NCI-H1417 treated with DMSO at 0.1 percent for 48 hours (cell line): ENCODE measurements at places on chromosomes 1 and 21.

DNA sequence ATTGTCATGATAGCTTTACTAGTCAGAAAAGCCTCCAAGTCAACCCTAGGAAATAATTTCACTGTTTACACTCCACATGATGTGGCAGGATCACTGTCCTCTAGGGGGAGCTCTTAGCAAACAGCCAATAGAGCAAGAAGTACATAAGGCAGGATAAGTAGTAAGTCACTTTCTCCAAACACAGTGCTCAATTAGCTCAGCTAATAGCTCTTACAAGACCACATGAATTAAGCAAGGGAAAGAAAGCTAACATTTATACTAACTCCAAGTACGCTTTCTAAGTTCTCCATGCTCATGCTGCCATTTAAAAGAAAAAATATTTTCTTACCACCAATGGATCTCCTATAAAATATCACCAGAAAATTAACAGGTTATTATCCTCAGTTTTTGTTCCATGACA, 66.9 kb upstream of the LRIF1 start:
- no peak for DNase-seq

- DNase-seq, result no peak
These were observed 6.0 kb upstream of the NLRP3 start for GRCh38 chr1:247409869-247410544.

DNA sequence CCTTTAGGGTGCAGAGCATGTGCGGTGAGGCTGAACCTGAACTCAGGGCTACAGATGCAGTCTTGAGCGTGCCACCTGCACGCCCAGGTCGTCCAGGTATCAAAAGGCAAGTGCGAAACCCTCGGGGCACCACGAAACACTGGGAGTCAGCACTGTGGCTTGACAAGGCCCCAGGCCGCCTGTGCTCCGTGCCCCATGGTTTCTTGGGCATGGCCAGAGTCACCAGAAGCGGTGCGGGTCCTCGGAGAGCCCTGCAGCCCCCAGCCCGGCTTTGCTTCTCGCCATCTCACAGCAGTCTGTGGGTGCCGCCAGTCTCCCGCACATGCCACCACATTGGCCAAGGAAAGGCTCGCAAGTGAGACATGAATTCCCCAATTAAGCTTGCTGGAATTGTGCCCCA, 117.3 kb downstream of the PGBD5 start:
- no peak for DNase-seq

- no peak for DNase-seq
These were observed 10.5 kb upstream of the OR2W3 start for GRCh38 chr1:247884797-247885413.

- no peak for DNase-seq
These were observed 7.5 kb downstream of the PTPRU start for GRCh38 chr1:29243871-29244200.

DNA sequence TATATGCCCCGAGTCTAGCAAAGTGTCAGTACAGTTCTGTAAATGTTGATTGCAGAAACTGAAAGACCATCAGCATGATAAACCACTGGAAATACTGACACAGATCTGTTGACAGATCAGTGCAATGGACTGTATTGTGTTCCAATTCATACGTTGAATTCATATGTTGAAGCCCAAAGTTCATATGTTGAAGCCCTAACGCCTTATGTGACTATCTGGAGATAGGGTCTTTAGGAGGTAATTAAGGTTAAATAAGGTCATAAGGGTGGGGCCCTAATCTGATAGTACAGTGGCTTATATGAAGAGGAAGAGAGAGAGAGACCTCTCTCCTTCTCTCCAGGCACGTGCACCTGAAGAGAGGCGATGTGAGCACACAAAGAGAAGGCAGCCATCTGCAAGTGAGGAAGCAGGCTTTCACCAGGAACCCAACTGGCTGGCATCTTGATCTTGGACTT, 144.7 kb downstream of the MRPL39 start:
- DNase-seq, result no peak

- no peak for DNase-seq
These were observed 261.4 kb upstream of the C1orf174 start for GRCh38 chr1:4161366-4162006.

DNA sequence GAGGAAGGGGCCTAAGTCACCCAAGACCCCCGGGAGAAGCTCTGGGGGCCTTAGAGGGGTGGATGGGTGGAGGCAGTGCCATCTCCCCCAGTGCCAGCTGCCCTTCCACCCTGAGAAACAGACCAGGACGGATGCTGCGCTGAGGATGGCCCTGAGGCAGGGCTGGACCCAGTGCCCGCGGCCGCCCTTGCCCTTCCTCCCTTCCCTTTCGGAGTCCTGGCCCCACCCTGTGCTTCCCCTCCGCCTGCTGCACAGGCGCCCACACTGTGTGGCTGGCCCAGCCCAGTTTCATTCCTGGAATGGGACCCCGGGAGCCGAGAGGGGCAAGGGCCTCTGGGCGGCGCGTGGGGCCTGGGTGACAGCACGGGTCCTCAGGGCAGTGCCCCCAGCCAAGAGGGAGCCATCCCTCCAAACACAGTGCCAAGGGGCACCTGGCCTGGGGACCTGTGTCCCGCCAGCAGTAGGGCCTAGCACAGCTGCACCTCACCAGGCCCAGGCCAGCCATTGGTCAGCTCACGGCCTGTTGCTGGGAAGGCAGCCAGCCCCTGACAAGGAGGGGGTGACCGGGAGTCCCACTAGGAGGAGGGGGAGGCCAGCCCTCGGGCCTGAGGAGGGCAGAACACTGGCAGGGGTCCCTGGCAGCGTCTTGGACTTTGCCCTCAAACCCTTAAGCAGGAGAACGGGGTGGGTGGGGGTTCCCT, 13.4 kb upstream of the SKI start:
- no peak for DNase-seq

- no peak for DNase-seq
These were observed 98.0 kb upstream of the RALGPS2 start for GRCh38 chr1:178627037-178627436.

DNA sequence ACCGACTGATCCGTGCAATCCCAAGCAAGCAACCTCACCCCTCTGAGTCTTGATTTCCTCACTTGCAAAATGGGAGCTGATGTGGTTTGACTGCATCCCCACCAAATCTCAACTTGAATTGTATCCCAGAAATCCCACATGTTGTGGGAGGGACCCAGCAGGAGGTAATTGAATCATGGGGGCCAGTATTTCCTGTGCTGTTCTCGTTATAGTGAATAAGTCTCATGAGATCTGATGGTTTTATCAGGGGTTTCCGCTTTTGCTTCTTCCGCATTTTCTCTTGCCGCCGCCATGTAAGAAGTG, 58.4 kb downstream of the FHAD1 start:
- no peak for DNase-seq

GRCh38 chr1:11256299-11256698, 6.1 kb downstream of the MTOR start:
- no peak for DNase-seq

DNA sequence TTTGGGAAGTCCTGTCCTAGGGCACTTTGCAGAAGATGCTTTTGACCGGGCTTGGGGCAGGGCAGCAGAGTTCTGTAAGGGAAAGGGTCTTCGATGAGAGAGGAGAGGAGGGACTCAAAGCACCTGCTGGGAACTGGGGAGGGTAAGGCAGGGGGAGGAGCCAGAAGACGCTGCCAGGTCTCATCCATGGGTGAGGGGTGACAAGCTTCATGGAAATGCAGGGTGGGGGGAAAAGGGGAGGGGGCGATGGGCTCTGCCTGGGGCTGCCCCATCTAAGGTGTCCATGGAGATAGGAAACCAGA, 20.9 kb upstream of the C2CD2 start:
- DNase-seq, result no peak

GRCh38 chr1:35768350-35769187, 1.2 kb downstream of the CLSPN start:
- no peak for DNase-seq

- DNase-seq, result no peak
These were observed 3.8 kb downstream of the SMIM1 start for GRCh38 chr1:3776231-3776961.

DNA sequence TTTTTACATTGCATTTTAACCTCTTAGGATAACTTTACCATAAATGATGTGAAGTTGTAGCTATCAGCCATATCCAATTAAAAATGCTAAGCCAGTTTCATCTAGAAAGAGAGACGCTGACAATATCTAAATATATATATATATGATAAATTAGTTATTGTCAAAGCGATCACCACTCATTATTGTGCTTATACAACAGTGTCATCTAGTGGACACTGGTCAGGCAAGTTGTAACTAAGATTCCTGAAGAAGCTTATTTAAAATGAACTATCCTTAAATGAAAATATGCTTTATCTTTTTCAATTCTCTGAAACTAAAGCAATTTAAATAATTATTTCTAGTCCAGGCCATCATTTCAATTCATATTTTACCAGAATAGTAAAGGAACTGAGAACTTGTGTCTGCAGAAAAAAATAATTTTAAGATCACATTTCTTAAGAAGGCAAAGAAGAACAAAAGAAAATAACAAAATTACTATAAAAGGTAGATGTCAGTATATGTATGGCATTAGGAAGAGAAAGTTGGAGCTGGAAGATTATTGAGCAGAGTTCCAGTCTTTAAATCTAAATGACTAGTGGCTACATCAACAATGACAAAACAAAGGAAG, 193.3 kb upstream of the SNX7 start:
- no peak for DNase-seq

DNA sequence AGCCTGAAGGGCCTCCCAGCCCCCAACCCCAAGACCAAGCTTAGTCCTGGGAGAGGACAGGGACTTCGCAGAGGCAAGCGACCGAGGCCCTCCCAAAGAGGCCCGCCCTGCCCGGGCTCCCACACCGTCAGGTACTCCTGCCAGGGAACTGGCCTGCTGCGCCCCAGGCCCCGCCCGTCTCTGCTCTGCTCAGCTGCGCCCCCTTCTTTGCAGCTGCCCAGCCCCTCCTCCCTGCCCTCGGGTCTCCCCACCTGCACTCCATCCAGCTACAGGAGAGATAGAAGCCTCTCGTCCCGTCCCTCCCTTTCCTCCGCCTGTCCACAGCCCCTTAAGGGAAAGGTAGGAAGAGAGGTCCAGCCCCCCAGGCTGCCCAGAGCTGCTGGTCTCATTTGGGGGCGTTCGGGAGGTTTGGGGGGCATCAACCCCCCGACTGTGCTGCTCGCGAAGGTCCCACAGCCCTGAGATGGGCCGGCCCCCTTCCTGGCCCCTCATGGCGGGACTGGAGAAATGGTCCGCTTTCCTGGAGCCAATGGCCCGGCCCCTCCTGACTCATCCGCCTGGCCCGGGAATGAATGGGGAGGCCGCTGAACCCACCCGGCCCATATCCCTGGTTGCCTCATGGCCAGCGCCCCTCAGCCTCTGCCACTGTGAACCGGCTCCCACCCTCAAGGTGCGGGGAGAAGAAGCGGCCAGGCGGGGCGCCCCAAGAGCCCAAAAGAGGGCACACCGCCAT, 21.9 kb upstream of the ARF1 start:
- no peak for DNase-seq

GRCh38 chr21:46035809-46036695, 54.5 kb downstream of the COL6A1 start:
- DNase-seq, result no peak

- DNase-seq, result no peak
These were observed 186.8 kb downstream of the CDC7 start for GRCh38 chr1:91687452-91687851.

DNA sequence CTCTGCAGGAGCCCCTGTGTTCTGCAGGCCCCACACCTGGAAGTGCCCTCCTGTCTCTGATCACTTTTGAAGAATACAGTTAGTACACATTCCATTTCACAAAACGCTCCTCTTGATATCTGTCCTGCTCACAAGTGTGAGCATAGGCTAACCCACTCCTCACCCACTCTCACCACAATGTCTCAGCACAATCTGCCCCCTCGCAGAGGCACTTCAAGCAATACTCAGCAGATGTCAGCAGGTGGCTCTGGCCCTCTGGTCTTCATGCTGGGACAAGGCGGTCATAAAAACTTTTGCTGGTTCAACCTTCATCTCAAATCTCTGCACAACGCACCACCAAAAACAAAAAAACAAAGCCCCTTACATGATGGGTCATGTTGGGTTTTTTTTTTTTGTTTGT, 671.2 kb downstream of the MATN1 start:
- DNase-seq, result no peak

DNA sequence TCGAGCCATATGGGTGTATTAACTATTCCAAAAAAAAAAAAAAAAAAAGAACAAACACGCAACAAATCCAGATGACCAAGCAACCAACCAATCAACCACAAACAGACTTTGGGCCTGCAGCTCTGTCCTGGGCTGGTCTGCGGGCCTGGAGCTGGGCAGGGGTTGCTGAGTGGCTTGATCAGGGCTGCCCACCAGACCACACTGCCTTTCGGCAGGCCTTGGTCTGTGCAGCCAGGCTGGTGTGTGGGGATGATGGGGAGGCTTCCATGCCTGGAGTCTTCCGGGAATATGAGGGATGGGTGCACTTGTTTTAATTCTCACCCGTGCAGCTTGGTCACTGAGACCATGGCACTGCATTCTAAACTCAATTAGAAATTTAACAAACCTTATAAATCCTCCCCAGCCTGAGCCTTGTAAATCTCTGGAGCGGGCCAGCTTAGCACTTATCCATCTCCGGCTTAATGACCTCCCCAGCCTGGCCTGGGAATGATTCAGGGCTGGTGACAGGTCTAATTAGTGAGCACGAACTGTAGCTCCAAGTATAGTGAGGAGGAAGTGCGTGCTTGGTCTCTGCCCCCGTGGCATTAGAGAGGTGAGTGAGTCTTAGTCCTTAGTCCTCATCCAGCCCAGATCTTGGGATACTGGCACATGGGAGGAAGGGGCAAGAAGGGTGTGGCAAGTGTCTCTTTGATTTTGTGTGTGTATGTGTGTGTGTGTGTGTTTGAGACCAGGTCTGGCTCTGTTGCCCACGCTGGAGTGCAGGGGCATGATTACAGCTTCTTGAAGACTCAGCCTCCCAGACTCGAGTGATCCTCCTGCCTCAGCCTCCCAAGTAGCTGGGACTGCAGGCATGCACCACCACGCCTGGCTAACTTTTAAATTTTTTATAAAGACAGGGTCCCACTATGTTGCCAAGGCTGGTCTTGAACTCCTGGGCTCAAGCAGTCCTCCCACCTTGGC, 74.6 kb upstream of the CSF3R start:
- no peak for DNase-seq

- DNase-seq, result no peak
These were observed 35.6 kb upstream of the ECE1 start for GRCh38 chr1:21325731-21326387.

- DNase-seq, result no peak
These were observed 25.9 kb upstream of the CD84 start for GRCh38 chr1:160605205-160605604.

DNA sequence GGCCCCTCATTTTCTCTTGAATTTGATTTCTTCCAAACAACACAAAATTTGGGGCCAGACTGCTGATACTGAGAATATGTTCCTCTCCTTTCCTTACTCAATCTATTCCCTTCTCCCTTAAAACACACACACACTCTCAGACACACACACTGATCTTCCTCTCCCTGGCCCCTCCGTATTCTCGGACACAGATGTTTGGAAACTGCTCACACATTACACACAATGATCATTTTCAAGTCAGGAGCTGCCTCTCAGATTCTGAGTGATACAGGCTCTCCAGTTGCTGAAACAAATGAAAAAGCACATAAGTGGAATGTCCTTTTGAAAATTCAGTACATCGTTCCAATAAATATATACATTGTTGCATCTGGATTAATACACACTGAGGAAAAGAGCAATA, 161.3 kb downstream of the CLEC20A start:
- no peak for DNase-seq

- no peak for DNase-seq
These were observed 2.7 kb downstream of the HMGN1 start for GRCh38 chr21:39346206-39346605.
